Endothelial cell of umbilical vein (primary cell): ENCODE measurements at places on chromosomes 4 and X. TPM values are rescaled to one million over a fixed set of nuclear protein-coding genes. Genes with fewer than 3 reads are reported as not detected.

SMIM14 gene
- 9.6 and 12.3 TPM in 2 replicates for polyA plus RNA-seq

PGRMC1 gene
- 37.4 and 43.7 TPM in 2 replicates for polyA plus RNA-seq

- DNase-seq, result no peak
These were observed 1.9 kb downstream of the MAGEB1 start for GRCh38 chrX:30248854-30249253.

GRCh38 chr4:121155893-121156292, 8.2 kb downstream of the TNIP3 start:
- peak; percentile 86 for DNase-seq

- peak; percentile 69 for DNase-seq
These were observed 165.6 kb upstream of the S100G start for GRCh38 chrX:16484338-16484737.

EREG gene
- polyA plus RNA-seq, result not detected in 2 replicates

- no peak for DNase-seq
These were observed 67.9 kb downstream of the STK32B start for GRCh38 chr4:5118994-5119835.

DNA sequence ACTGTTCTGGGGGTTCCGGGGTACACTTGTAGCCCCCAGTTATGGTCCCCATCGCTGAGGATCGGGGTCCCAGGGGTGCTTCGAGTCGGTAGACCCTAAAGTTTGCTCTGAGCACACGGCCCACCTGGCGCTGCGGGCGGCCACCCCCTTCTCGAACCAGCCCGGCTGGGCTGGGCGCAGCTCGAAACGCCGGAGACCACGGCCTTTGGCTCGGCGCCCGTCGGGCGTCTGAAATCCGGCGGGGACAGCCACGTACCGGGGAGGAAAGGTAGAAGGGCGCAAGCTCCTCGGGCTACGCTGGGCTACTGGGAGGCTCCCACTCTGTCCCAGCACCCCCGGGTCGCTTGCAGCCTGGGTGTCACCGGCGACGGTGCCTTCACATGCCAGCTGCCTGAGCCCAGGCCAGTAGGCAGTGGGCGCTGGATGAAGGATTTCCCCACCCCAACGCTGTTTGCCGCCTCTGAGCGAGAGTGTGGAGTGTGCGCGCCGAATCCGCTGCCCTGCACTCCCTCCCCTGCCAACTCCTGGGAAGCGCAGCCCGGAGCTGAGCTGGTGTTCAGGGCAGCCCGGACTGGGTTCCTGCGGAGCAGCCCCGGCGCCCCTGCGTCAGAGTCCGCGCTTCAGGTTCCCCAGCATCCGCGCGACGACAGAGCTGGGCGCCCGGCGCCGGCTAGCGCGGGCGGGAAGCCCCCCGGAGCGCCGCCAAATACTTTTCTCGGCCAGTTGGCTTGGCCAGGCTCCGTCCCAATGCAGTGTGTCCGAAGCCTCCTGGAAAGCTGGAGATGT, 637 bp downstream of the MAMLD1 start:
- peak; percentile 35 for DNase-seq
